ENCODE measurements at places on chromosomes 2 and 18.

DNA sequence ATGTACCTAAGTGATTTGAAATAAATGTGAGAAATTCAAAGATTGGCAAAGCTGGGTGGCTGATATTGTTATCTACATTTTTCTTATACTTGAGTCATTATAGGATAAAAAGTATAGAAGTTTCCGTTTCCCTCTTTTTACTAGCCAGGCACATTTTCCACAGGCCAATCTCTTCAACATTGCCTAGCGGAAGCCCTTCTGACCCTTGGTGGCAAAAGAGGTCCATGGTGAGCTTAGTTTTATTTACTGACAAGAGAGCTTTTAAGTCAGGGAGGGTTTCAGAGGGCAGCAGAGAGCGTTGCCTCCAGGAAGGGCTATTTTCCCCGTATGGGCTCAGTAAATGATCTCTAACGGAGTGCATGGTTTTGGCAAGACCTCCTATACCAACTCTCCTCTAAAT, 15.1 kb upstream of the RHOB start:
- DNase-seq, result no peak

DNA sequence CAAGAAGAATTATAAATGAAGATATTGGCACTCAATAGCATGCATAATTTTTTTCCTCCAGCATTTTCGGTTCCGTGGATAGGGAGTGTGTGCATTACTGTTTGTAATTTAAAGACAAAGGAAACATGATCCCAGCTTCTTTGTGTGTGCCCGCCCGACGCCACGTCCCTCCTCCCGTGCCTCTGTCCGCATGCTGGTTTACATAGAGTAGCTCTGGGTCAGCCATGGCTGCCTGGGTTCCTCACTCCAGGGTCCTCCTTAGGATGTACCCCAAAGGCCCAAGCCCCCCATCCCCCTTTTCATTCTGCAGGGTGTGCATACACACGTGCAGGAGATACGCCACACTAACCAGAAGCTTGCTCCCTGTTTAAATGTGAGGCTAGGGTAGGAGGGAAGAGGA, 214.7 kb downstream of the KLHL29 start:
- no peak for DNase-seq

DNA sequence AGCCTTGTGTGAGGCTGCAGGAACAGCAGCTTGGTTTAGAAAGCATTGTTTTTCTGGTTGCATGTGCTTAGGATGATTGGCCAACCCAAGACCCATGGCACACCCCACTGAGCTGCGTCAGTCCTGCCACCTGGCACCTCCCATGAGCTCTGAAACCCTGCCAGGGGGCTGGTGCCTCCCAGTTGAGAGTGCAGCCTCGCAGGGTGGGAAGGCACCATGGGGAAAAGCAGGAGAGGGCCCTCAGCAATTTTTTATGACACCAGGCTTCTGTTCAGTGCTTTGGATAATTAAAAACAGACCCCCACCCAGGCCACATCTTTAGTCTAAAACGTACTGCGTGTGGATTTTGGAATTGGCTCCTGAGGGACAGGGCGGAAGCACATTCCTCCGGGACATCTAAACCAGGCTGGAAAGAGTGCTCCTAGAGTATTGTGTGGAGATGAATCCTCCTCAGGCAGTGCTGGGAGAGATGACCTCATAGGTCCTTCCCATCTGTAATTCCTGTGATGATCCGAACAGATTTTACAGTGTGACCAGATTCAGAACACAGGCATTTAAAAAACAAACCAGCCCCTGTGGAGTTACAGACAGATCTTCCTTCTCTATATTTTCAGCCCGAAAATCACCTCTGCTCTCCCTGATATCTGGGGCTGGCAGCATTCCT, 438.3 kb downstream of the ZNF521 start:
- no peak for DNase-seq

- no peak for DNase-seq
Observed at GRCh38 chr2:37321029-37321682, 3.5 kb downstream of the PRKD3 start.

GRCh38 chr2:127052057-127052770, 54.7 kb downstream of the BIN1 start:
- no peak for DNase-seq

DNA sequence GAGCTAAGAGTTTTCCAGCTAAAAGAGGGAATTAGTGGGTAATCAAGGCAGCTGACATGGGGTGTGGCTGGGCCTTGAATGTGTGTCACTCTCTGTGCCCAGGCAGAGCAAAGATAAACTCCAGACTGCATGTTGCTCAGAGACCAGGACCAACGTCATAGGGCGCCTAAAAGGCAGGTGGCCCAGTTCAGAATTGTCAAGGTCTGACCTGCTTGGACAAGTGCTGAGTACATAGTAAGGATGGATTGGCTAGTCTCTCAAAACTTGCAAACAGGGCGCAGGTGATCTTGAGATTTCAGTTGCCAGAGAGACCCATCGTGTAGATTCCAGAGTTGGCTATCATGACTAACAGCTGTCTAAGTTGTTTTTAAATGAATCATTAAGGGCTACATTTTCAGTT, 19.0 kb downstream of the CLUL1 start:
- no peak for DNase-seq

- no peak for DNase-seq
Observed at GRCh38 chr2:109352056-109352897, 223.3 kb downstream of the SH3RF3 start.

DNA sequence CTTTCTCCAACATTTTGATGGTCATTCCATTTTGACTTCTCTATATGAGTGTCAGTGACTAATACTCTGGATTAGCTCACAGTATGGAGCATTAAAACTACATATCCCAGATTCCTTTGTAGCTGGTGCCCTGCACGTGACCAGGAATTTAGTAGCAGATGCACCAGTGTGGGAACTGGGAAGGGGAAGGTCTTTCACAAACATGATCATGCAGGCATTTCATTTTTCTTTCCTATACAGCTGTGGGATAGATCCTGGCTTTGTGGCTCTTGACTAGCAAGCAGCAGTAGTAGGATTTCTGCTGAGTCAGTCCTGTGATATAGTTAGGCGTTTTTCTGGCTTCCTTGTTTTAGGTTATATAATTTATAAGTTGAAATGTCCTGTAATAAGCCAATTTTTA, 971.0 kb upstream of the CDH2 start:
- DNase-seq, result no peak

DNA sequence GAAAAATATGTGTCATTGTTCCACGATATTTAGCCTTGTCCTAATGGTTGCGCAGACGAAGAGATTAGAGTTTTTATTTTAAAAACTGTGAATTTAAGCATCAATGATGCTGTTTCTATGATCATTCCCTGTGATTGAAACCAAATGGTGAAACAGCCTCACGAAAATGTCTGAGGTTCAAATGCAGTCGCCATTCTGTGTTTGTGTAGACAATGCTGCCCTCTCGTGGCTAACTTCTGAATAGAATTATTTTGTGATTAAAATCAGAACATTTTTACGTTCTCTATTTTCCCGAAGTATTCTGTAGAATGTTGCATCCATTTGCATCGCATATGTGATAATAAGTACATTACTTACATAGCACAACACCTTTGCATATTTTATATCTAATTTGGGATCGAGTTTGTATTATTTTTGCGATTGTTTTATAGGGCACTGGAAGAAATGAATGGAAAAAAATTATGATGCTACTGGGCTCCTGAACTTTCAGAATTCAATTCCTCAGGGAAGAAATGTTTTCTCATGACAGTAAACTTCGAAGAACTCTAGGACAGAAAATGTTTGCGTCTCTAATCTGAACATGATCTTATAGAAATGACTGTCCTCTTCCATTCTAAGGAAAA, 54.8 kb upstream of the CREB1 start:
- DNase-seq, result no peak

DNA sequence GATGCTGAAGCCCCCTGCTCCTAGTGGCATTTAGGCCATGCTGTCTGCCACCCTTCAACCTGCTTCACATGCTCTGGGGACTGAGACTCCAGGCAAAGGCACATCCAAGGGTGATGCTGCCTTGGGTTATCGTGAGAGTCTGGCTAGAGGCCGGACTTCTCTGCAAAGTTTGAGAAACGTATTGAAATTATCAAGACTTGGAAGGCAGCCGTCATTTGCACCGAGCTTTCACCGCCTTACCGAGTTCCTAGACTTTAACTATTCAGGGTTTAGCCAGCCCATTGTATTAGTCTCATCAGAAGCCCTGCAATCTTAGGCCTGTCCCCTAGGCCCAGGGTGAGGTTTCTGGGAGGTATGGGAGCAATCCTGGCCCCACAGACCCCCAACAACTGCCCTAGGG, 34.0 kb downstream of the RDH14 start:
- DNase-seq, result no peak

GRCh38 chr2:16404551-16405300, 260.9 kb downstream of the CYRIA start:
- no peak for DNase-seq

GRCh38 chr2:68279691-68280090, 27.4 kb upstream of the PPP3R1 start:
- no peak for DNase-seq

- no peak for DNase-seq
Observed at GRCh38 chr2:20999906-21000645, 43.8 kb downstream of the APOB start.

DNA sequence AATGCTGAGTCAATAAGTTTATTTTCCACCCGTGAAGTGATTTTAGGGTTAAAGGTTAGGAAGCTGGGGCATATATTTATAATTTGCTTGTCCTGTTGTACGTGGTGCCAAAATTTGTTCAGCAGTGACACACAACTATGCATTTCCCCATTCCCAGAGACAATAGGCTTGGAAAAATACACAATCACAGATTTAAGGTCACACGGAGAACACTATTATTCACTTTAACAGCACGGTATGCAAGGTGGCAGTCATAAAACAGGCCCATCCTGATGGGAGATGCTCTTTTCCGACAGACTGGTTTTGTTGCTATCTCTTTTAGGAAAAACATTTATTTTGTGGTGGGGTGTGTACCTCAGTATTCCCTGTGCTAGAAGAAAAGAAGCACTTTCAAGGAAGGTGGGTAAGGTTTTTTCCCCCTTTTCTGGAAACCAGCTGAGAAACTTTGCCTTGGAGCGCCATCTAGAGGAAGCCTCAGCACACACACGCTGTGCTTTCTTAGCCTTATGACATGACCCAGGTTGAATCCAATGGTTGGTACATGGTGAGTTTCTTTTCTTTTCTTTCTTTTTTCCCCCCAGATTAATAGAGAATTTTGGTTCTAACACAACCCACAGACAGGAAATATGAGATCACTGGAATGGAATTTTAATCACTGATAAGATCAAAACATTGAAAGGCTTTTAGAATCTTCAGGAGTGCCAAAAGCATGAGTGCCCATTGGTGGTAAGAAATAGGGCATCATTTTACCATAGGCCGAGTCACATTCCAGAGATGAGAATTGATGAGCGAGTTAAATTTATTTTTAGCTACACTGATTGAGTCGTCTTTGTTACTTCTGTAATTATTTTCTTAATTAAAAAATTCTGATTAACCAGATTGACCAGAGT, 332.1 kb downstream of the AGPS start:
- no peak for DNase-seq

DNA sequence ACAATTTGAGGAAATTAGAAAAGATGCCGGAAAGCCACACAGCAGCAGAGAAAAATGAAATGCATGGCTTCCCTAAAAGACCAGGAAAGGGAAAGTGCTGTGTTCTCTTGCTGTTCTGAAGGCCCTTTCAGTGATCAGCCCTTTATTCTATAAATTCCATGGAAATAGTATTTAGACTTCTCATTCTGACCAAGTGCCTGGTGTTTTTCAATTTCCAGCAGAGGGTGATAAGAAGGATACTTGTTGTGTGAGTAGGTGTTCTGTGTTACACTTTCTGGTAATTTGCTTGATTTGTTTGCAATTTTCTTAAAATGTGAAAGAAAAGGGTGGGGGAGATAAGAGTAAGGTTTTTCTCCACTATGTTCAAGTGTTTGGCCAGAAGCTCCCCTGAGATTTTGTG, 504.5 kb downstream of the IRS1 start:
- DNase-seq, result no peak

- no peak for DNase-seq
Observed at GRCh38 chr2:136738044-136738443, 27.3 kb upstream of the THSD7B start.

GRCh38 chr2:760001-760400, 82.8 kb upstream of the TMEM18 start:
- no peak for DNase-seq

DNA sequence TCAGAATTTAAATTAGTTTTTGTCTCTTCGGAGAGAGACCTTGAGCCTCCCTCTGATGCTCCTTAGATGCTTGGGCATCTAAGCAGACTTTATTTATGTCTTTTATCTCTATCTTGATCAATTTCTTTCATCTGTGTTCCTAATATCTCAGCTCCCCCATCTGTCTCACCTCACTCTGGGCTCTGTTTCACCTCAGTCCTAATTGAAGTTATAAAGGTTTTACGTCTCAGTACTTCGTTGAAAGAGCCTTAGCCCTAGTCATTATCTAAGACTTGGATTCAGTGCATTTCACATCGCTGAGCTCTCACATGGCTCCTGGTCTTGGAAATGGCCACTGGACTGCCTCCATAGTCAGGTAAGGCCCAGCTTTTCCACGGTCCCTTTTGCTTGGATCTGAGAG, 13.8 kb upstream of the CTLA4 start:
- no peak for DNase-seq

DNA sequence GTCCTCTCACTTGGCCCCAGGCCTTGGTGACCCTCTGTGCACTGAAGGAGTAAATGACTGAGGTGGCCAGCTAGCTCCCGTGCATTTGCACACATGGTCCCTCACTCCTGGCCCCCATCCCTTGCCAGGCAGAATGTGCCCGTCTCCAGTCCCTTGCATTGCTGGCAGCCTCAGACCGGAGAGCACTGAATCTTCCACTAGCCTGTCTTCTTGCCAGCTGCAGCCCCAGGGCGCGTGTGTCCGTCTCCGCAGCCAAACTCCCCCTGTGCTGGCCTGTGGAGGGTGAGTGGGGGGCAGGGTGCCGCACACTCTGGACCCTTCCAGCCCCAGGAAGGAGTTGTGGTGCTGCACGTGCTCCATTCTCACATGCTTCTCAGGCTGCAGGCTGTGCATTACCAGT, 35.9 kb downstream of the INPP4A start:
- DNase-seq, result no peak

DNA sequence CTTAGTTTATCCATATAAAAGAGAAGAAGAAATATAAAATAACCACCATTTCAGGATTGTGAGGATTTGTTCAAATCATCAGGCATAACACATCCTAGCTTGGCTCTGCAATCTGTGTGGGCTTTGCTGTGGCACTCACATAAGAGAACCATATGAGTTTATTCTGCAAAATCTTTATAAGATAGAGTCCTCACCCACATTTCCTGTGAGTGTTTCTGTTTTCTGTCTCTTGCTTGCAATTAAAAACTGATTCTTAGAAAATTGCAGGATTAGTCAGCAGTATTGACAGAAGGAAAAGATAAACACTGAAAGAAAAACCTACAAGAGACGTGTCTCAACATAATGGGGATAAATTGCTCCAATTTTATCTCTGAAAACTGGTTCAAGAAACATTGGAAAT, 258.5 kb downstream of the RND3 start:
- no peak for DNase-seq

All from NK-92 treated with Interleukin-12 subunit alpha and Interleukin-12 subunit beta, amount 100 ng/mL, for 24 hours (cell line).